Spinal cord (tissue), 10 donors: ENCODE measurements at places on chromosomes 6 and 20. TPM values are rescaled to one million over a fixed set of nuclear protein-coding genes. Genes with fewer than 3 reads are reported as not detected.

Gene APMAP
- total RNA-seq = 97.1 TPM

Gene GPX5
- total RNA-seq = not detected

Gene DEFB132
- not detected for total RNA-seq

Gene HTR1B
- total RNA-seq = 5.2 TPM

Gene PRPH2
- total RNA-seq = 9.0 TPM

DNA sequence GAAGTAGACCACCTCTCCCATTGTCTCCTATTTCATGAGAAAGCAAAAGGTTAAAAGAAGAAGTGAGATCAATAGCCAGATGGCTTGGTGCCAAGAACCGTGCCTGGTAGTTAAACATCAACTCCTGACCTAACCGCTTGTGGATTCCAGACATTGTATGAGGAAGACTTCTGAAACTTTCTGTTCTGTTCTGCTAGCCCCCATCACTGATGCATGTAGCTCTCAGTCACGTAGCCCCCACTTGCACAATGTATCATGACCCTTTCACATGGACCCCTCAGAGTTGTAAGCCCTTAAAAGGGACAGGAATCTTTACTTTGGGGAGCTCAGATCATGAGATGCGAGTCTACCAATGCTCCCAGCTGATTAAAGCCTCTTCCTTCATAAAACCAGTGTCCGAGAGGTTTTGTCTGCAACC lies 301.2 kb downstream of the RNGTT start:
- no peak for DNase-seq

DNA sequence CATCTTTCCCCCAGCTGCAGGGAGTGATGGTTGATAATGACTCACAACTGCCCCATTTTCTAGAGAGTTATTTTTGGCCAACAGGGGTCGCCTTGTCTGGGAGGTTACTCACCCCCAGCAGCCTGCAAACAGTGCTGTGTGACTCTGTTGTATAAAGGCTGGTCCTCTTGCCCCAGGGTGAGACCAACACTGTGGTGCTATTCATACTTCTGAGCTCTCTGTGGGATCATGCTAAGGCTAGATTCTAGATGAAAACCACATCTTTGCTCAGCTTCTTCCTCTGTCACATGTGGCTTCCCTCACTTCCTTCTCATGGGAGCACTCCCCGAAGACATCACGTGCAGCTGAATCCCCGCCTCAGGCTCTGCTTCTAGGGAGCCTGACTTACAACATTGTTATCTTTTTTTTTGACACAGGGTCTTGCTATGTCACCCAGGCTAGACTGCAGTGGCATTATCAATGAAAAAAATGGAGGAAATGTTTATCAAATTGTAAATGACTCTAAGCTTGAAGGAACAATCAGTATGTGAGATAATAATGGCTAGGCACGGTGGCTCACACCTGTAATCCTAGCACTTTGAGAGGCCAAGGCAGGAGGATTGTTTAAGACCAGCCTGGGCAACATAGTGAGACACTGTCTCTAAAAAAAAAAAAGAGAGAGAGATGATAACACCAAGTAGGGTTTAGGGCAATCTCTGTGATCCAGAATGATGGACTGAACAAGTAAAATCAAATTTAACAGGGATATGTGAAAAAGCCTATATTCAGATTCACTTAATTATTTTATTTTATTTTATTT lies 55.7 kb upstream of the SLC23A2 start:
- no peak for DNase-seq
